ENCODE measurements at places on chromosomes 2 and 18.

- DNase-seq = no peak
Measured at GRCh38 chr2:176237456-176237855, 31.8 kb upstream of the MTX2 start.

GRCh38 chr2:72140621-72140960 is 7.1 kb downstream of the CYP26B1 start:
- no peak for DNase-seq

GRCh38 chr2:9236045-9236344 is 29.4 kb downstream of the ASAP2 start:
- no peak for DNase-seq

DNA sequence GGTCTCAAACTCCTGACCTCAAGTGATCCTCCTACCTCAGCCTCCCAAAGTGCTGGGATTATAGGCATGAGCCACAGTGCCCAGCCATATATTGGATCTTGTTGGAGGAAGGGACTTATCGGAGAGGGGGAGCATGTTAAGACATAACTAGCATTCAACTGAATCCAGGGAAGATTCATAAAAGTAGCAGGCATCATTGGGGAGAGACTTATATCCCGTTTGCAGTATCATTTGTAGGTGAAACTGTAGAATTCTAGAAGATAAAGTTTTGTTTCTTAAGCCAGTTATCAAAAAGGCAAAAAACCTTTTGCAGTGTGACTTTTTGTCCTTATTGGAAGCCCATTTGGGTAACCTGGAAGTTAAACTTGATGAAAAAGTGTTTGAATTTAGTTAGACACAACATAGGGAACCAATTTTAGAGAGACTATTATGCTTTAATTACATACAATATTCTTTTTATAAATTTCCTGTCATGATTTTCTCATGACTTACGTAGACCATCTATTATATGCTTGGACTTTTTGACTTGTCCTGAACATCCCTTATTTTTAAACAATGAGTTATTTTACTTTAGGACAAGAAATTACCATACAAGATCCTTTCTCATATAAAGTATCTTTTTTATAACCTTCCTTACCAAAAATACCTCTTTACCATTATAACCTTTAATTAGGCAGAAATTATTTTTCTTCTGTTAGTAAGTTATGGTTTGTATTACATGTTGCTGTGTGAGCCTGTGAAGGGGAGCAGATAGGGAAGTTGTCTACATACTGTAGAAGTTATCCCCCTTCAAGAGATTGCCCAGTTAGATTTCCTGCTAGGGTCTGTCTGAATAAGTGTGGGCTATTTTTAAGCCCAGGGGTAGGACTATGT is 20.3 kb downstream of the RAB3GAP1 start:
- no peak for DNase-seq

- DNase-seq = no peak
Measured at GRCh38 chr2:179936141-179936540, 71.0 kb downstream of the CWC22 start.

GRCh38 chr18:42392416-42392815 is 437.4 kb downstream of the PIK3C3 start:
- no peak for DNase-seq

- DNase-seq = no peak
Measured at GRCh38 chr2:201118961-201119854, 3.2 kb downstream of the CFLAR start.

- no peak for DNase-seq
Measured at GRCh38 chr18:24819141-24819890, 358.9 kb downstream of the HRH4 start.

DNA sequence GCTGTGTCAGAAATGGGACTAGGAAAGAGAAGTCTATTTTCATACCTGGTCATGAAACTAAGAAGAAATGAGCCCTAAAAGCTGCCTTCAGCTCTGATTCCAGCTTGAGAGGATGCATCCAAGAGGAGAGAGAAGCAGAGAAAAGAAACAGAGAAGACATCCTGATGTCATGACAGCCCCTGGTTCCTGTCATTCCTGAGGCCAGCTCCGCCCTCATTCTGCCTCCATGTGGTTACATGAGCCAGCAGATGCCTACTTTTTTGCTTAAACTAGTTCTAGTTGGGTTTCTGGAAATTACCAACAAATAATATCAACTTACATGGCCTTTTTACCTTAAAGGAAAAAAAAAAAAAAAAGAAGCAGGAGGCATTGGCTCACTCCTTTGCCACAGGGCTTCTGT is 14.1 kb upstream of the ACKR3 start:
- no peak for DNase-seq
